BJ (cell line): ENCODE measurements at places on chromosomes 3 and 15.

DNA sequence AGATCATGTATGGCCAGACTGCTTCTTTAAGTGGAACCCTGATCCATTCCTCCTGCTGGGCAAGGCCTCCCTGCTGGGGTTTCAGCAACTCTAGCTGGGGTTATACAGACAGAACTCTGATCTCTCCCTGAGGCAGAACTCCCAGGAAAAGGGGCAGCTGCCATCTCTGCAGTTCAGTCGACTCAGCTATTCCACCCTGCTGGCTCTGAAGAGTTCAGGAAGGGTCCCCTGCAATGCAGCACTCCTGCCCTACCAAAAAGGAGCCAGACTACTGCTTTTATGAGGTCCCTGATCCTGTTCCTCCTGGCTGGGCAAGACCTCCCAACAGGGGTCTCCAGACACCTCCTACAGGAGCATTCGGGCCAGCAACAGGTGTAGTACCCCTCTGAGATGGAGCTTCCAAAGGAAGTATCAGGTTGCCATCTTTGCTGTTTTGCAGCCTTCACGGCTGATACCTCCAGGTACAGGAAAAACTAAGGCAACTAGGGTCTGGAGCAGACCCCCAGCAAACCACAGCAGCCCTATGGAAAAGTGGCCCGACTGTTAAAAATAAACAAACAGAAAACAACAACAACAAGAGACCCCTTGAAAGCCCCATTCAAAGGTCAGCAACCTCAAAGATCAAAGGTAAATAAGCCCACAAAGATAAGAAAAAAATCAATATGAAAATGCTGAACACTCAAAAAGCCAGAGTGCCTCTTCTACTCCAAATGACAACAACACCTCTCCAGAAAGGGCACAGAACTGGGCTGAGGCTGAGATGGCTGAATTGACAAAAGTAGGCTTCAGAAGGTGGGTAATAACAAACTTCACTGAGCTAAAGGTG lies 14.2 kb upstream of the CP start:
- DNase-seq = no peak

DNA sequence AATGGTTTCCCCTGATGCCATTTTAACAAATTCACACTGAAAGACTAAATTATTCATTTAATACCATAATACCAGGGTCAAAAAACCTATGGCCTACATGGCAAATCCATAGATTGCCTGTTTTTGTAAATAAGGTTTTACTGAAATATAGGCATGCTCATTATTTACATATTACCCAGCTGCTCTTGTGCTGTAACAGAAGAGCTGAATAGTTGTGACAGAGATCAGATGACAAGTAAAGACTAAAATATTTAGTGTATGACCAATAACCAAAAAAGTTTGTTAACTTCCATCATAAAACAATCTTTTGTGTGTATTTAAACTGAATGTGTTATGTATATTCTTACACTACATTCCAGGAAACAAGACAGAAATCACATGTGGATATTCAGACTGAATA lies 60.2 kb downstream of the DENND4A start:
- no peak for DNase-seq

- DNase-seq = no peak
These were observed 175.1 kb downstream of the NFKBIZ start for GRCh38 chr3:102024270-102024904.

- no peak for DNase-seq
These were observed 553.4 kb downstream of the OCA2 start for GRCh38 chr15:27545494-27546255.

DNA sequence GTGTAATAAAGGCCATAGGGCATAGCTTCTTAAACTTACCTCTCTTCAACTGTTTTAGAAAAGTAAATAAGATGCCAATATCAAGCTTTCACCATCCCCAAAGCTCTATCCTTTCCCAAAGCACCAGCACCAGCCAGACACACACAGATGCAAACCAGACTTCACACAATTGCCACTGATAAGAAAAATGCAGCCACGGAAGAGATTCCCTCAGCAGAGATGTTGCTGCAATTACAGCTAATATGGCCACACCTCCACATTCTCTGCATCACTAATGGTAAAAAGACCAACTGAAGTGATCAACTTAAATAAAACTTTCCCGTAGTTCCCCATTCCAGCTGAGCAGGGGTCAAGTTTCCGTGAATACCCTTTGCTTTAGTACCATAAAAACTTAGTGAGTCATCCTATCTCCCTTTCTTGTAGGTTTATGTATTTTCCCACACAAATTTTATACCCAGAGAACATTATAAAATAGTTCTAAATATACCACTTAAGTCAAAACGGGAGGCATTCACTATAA lies 64.4 kb downstream of the SLC9A9 start:
- no peak for DNase-seq

- no peak for DNase-seq
These were observed 48.0 kb downstream of the SMAD6 start for GRCh38 chr15:66749841-66750575.

DNA sequence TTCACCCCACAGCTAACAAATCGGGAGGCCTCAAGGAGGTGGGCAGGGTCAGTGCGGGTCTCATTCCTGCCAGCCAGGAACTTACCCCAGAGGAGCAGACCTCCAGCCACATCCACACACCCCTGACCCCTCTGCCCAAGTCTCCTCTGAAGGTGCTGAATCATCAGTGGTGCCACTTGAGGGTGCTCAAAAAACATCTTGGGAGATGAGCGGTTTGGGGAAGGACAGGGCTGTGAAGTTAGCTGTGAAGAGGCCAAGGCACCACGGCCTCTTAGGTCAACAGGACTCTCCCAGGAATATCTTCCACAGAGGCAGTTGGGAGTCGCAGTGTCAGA lies 1.2 kb downstream of the DAPK2 start:
- DNase-seq = no peak

DNA sequence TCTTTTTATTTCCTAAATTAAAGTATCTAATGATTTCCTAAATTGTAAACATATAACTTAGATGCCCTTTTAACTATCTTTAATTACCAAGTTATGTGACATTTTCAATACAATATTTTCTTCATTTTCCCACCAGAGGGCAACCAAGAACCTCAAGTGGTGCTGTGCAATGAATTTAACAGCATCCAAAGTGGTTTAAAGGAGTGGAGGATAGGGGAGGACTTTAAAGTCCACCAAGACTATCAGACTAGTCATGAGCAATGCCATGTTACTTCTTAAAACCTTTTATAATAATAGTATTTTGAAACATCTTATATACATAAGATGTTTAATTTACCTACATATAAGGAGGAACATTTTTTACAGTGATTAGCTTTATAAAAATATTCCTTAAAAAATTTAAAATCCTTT lies 74.4 kb downstream of the DLG1 start:
- no peak for DNase-seq

DNA sequence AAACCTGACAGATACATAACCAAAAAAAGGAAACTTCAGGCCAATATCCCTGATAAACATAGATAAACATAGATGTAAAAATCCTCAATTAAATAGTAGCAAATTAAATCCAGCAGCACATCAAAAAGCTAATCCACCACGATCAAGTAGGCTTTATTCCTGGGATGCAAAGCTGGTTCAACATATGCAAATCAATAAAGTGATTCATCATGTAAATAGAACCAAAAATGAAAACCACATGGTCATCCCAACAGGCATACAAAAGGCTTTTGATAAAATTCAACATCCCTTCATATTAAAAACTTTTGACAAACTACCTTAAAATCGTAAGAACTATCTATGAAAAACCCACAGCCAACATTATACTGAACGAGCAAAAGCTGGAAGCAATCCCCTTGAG lies 882.2 kb downstream of the NTRK3 start:
- DNase-seq = no peak

- no peak for DNase-seq
These were observed 262.9 kb downstream of the ERC2 start for GRCh38 chr3:56205406-56205805.

GRCh38 chr3:80753021-80753420 lies 985.2 kb upstream of the ROBO1 start:
- no peak for DNase-seq

- no peak for DNase-seq
These were observed 37.7 kb upstream of the TMEM45A start for GRCh38 chr3:100454677-100455076.

DNA sequence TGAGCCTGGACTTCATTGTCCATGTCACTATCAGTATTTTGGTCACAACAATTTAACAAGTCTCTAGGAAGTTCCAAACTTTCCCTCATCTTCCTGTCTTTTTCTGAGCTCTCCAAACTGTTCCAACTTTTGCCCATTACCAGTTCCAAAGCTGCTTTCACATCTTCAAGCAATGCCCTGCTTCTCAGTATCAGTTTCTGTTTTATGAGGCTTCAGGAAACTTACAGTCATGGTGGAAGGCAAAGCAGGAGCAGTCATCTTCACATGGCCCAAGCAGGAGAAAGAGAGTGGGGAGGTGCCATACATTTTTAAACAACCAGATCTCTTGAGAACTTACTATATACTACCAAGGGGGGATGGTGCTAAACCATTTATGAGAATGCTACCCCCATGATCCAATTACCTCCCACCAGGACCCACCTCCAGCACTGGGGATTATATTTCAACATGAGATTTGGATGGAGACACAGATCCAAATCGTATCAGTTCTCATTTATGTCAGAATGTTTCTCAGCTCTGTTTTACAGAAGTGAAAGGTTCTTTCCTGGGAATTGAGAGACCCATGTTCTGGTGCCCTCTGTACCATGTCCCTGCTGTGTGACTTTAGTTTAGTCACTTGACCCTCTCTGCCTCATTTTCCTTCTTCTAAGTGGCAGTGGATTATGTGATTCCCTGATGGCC lies 169.7 kb downstream of the PLCL2 start:
- DNase-seq = no peak

- no peak for DNase-seq
These were observed 64.9 kb upstream of the POLG start for GRCh38 chr15:89399238-89400115.

DNA sequence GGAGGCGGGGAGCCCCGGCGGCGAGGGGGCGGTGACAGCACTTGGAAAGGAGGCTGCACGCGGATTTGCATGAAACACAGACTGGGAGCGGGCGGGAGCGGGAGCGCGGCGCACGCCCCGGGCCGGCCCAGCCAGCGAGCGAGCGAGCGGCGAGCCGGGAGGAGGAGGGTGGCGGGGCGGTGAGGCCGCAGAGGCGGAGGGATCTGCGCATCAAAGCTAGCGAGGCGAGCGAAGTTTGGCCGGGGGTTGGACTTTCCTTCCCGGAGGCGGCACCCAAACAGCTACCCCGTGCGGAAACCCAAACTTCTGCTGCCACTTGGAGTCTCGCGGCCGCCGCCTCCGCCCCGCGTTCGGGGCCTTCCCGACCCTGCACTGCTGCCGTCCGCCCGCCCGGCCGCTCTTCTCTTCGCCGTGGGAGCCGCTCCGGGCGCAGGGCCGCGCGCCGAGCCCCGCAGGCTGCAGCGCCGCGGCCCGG lies at the start of gene SMAD3:
Gene SMAD3 (plus strand): TSS at position 72 of the 475 bp plus-strand sequence. CDS start 553 bp downstream, outside the sequence.
- peak; percentile 66 for DNase-seq

DNA sequence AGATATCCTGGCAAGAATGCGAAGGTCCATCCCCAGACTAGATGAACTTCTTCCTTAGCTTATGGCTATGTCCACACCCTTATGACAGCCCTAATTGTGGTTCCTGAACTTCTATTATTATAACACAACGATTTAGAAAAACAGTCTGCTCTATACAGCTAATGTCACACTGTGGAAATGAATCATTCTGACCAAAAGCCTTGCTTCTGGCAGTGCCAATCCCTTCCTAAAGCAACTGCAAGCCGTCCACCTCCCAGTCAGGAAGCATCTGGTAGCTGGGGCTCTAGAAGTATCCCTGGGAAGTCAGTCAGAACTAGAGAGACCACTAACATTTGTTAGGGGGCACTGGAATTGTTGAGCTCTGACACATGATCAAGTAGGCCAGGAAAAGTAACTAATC lies 45.0 kb downstream of the MYO5A start:
- no peak for DNase-seq

DNA sequence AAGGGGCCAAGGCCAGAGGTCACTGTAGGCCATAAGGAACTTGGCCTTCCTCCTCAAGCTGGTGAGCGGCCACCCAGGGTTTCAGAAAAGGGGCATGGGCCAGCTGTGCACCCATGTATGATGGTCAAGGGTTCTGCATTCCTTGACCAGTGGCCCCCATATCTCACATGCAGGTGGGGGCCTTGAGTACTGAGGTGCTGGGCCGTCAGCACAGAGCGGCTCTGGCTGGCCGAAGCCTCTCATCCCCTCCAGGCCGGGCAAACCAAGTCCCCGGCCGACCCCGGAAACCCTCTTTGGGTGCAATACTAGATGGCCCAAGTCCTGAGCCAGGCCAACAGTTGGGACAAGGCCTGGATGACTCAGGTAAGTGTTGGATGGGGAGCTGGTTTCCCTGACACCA lies 9.5 kb downstream of the ALG3 start:
- no peak for DNase-seq

- DNase-seq = no peak
These were observed 19.4 kb upstream of the VEPH1 start for GRCh38 chr3:157522648-157523047.

GRCh38 chr15:68145706-68146105 lies 59.4 kb downstream of the CALML4 start:
- no peak for DNase-seq

DNA sequence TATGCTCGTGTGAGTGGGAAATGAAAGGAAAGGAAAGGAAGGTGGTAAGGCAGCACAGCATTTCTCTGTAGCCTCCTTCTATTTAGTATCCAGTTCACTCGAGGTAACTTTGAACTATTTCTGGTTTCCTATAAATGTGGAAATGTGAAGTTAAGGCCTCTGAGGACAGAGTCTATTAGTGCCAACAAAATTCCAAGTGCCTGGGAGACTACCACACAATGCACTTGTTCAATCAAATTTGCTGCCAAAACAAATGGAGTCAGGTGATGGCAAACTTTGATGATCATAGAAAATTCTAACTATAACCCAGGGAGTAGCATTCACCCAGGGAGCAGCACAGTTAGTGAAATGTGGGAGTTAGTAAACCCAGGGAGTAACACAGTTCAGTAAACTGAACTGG lies 155.1 kb downstream of the ALCAM start:
- DNase-seq = no peak

DNA sequence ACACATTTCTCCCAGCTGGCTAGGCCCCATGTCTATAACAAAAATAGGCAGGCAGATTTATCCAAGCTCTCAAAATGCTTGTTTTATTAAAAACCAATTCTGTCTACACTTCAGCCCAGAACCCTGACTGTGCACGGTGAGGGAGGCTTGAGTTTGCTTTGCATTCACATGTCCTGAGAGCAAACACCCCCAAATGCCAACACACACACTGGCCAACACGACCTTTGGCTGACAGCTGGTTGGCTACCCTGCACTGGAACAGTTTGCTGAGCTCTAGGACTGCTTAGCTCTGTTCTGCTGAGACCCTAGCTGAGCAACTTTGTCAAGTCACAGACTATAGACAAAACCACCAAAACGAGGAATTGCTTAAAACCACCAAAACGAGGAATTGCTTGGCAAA lies 3.6 kb downstream of the STIMATE start:
- DNase-seq = no peak

GRCh38 chr15:65254356-65254755 lies 32.3 kb downstream of the PARP16 start:
- DNase-seq = no peak

DNA sequence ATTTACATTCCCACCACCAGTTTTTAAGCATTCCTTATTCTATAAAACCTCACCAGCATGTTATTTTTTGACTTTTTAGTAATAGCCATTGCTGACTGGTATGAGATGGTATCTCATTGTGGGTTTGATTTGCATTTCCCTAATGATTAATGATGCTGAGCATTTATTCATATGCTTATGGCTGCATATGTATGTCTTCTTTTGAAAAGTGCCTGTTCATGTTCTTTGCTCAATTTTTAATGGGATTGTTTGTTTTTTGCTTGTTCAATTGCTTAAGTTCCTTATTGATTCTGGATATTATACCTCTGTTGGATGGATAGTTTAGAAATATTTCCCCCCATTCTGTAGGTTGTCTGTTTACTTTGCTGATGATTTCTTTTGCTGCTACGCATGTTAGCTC lies 16.1 kb downstream of the TBC1D5 start:
- no peak for DNase-seq

GRCh38 chr3:29279286-29279685 lies 1.6 kb upstream of the RBMS3 start:
- no peak for DNase-seq
